ENCODE measurements at places on chromosomes 2 and 18.

DNA sequence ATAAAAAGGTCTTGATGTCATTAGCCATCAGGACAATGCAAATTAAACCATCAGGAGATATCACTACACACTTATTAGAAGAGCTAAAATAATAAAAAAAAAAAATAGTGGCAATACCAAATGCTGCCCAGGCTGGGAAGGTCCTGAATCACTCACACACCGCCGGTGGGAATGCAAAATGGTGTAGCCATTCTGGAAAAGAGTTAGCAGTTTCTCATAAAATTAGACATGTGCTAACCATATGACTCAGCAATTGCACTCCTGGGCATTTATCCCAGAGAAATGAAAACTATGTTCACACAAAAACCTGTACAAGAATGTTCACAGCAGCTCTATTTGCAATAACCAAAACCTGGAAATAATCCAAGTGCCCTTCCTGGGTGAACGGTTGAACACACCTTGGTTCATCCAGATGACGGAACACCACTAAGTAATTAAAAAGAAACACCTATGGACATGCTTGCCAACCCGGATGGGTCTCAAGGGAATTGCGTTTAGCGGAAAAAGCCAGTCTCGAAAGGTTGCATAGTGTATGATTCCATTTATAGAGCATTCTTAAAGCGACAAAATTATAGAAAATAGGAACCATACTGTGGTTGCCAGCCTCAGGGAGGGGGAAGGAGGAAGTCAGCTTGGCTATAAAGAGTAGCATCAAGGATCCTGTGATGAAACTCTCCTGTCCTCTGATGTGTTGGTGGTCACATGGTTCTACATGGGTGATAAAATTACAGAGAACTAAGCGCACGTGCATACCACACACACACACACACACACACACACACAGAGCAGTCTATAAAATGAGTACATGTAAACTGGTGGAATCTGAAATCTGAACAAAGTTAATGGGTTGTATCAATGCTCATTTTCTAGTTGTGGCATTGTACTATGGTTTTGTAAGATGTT, 4.6 kb downstream of the MBP start:
- DNase-seq: no peak

- no peak for DNase-seq
Observed at GRCh38 chr2:27762951-27763906, 8.3 kb upstream of the MRPL33 start.

DNA sequence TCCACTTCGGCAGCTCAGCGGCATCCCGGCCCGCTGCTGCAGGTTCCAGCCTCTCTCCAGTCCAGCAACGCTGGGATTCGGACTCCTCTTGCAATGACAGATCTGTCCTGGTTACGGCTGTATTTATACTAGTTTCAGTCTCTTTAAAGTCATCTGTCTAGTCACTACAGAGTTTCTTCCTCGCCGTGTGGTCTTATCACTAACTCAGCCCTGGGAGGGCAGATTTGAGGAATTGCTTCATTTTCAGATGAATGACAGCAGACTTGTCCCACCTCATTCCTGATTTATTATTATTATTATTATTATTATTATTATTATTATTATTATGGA, 2.2 kb downstream of the KLHL29 start:
- no peak for DNase-seq

DNA sequence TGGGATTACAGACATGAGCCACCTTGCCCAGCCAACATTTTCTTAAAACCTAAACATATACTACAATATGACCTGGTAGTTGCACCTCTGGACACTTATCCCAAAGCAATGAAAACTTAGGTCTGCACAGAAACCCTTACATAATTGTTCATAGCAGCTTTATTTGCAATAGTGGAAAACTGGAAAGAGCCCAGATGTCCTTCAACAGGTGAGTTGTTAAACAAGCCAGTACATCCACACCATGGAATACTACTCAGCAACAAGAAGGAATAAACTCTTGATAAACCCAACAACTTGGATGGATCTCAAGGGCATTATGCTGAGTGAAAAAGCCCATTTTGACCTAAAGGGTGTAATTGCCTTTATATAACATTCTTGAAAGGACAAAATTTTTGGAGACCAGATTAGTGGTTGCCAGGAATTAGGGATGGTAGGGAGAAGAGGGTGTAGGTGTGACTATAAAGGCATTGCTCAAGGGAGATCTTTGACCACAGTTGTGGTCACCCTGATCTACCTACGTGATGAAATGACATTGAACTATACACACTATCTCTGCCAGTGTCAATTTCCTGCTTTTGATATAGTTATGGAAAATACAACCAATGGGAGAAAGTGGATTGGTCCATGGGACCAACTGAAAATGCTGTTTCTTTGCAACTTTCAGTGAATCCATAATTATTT, 11.9 kb upstream of the AMMECR1L start:
- DNase-seq: no peak

- no peak for DNase-seq
Observed at GRCh38 chr2:99067871-99068625, 73.5 kb upstream of the C2orf15 start.

- DNase-seq: no peak
Observed at GRCh38 chr2:168697668-168698121, 104.7 kb upstream of the NOSTRIN start.

DNA sequence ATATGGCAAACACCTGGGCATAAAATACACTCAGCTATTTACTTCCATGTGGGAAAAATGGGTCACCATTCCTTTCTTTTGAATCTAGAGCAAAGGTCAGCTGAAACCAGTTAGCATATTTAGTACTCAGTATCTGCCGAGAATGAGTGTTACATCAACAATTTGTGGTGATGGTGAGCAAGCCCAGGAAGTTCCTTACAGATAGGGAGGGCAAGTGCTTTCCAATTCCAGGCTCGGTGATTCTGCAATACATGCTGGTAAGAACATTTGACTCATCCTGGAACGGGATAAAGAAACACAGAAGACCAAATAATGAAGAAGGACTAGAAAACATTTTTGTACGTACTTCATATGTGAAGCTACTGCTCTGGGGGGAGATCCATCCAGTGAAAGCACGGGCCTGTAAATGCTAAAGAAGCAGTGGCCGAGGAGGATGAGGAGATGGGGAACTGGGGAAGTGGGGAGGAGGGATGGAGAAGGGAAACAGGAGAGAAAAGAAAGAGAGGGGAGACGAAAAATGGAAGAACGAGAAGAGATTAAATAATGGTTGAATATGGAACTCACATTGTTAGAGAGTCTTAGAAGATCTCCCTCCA, 251.9 kb downstream of the TTC32 start:
- DNase-seq: no peak

DNA sequence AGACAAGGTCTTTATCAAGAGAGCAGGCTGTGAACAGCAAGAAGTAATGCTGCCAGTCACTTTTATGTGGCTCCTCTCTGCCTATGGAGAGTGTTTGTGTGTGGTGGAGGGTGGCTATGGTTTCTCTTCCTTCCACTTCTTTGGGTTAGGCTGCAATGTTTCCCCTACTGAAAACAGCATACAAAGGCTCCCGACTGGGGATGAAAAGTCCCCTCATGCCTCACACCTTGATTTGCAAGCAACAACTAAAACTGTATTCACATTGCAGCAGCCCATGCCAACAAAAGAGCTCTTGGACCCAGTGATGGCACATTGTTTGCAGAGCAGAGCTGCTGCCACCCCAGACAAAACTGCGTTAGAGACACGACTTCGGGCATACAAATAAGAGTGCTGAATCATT, 301.6 kb downstream of the SLC8A1 start:
- DNase-seq: no peak
